MCF 10A (cell line): ENCODE measurements at places on chromosomes 16 and 17.

DNA sequence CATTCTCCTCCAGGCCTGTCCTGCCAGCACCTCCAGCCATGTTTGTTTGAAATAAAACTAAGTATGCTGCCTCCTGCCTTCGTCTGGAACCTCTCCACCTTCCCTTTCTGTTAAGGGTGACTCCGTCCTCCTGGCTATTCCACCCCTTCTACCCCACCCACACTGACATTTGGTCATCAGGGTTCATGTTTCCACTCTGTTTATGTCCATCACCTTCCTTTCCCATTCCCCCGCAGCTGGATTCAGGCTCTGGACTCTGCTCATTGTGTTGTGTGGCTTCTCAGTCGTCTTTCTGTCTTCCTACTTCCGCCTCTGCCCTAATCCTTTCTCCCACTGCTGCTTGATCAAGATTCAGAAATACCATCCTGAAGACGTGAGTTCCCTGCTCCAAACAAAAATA, 28.6 kb downstream of the EPN2 start:
- no peak overlapping the region for H3K27ac ChIP-seq
- no peak overlapping the region for H3K4me3 ChIP-seq
- H3K4me1 ChIP-seq: peaks cover 41% of the 10 kb centered on the region
- no peaks in the 10 kb centered on the region for H3K27me3 ChIP-seq

DNA sequence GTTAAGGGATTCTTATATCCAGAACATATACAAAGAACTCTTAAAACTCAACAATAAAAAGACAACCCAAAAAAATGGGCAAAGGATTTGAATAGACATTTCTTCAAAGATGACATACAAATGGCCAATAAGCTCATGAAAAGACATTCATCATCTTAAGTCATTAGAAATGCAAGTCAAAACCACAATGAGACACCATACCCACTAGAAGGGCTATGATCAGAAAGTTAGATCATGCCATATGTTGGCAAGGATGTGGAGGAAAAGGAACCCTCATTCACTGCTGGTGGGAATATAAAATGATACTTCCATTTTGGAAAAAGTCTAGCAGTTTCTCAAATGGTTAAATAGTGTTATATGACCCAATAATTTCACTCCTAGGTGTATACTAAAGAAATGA, 9.4 kb downstream of the PLD6 start:
- peaks cover 8% of the 10 kb centered on the region for H3K36me3 ChIP-seq
- no peaks in the 10 kb centered on the region for H3K4me1 ChIP-seq
- H3K4me3 ChIP-seq: no peak overlapping the region
- H3K27me3 ChIP-seq: no peaks in the 10 kb centered on the region
- DNase-seq: no peak
- no peak overlapping the region for H3K27ac ChIP-seq

DNA sequence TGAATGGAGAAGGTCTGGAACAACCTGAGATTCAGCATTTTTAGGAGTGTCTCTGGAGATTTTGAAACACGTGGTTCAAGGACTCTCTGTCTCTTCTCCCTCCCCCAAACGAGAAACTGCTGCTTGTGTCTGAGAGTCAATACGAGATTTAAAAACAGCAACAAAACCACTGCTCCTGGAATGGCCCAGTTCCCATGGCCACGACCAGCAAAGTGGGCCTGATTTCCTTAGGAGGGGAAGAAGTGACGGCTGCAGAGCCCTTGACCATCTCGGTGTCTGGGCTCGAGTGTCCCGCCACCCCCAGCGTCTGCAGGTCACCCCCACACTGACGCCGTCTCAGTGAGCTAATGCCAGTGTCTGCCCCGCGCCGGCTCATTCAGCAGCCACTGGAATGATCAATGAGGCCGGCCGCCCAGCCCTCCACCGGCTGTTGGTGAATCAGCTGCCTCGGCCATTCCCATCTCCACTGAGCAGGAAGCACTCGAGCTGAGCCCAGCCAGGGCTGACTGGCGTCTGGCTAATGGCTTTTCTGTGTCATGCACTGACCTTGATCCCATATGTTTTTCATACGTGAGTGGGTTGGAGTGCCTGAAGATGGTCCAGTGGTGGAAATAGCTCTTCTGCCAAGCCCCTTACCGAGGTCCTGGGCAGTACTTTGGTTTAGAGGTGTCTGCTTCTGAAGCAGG, 151.8 kb downstream of the PITPNC1 start:
- peaks cover 4% of the 10 kb centered on the region for H3K36me3 ChIP-seq
- H3K4me1 ChIP-seq: no peaks in the 10 kb centered on the region
- no peak overlapping the region for H3K27ac ChIP-seq
- no peak overlapping the region for H3K4me3 ChIP-seq
- no peaks in the 10 kb centered on the region for H3K27me3 ChIP-seq
- DNase-seq: no peak

DNA sequence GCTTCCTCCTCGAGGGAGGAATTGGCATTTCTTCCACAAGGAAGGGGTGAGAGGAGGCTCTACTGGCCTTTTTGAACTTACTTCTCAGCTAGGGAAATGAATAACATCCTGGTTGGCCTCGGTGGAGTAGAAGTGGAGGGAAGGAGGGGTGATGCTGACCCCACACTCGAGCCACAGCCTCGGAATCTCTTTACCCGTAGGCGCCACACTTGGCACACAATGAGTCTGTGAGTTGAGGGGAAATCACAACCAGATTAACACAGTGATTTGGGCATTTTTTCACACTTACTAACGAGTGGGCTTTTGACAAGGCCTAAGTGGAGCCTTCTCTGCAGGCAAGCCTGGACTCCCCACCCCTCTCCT, 47.3 kb upstream of the TBX2 start:
- H3K27ac ChIP-seq: no peak overlapping the region
- no peaks in the 10 kb centered on the region for H3K36me3 ChIP-seq
- H3K4me1 ChIP-seq: peaks cover 8% of the 10 kb centered on the region
- H3K4me3 ChIP-seq: no peak overlapping the region
- no peaks in the 10 kb centered on the region for H3K27me3 ChIP-seq

GRCh38 chr17:57016071-57016763, 38.3 kb downstream of the SCPEP1 start:
- no peak for DNase-seq
- H3K27ac ChIP-seq: no peak overlapping the region
- no peaks in the 10 kb centered on the region for H3K27me3 ChIP-seq
- no peaks in the 10 kb centered on the region for H3K36me3 ChIP-seq
